ENCODE measurements at places on chromosomes 2 and 18.

GRCh38 chr2:105100046-105100840 is 62.4 kb downstream of the MRPS9 start:
- no peak for DNase-seq

- DNase-seq, result no peak
These were observed 21.7 kb upstream of the KLHL29 start for GRCh38 chr2:23363268-23363667.

GRCh38 chr2:177180269-177181000 is 32.2 kb upstream of the HNRNPA3 start:
- DNase-seq, result no peak

GRCh38 chr2:161990741-161991140 is 83.3 kb downstream of the DPP4 start:
- no peak for DNase-seq

GRCh38 chr2:85183479-85183878 is 50.3 kb downstream of the TCF7L1 start:
- DNase-seq, result no peak

DNA sequence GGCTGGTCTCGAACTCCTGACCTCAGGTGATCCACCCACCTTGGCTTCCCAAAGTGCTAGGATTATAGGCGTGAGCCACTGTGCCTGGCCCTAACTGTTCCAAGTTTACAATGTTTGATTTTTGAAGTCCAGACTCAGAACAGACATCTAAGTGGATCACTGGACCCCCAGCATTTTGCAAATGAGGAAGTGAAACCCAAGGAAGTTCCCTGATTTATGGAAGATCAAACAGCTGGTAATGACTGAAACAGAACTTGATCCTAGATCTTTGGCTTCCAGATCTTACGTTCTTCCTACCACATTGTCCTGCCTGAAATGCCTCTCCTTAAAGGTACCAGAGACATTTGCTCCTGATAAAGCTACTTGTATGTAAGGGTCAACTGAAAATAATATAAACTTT is 58.3 kb upstream of the NCOA1 start:
- DNase-seq, result no peak

- peak; percentile 67 for DNase-seq
These were observed 32.6 kb upstream of the SPAG16 start for GRCh38 chr2:213251618-213252017.

DNA sequence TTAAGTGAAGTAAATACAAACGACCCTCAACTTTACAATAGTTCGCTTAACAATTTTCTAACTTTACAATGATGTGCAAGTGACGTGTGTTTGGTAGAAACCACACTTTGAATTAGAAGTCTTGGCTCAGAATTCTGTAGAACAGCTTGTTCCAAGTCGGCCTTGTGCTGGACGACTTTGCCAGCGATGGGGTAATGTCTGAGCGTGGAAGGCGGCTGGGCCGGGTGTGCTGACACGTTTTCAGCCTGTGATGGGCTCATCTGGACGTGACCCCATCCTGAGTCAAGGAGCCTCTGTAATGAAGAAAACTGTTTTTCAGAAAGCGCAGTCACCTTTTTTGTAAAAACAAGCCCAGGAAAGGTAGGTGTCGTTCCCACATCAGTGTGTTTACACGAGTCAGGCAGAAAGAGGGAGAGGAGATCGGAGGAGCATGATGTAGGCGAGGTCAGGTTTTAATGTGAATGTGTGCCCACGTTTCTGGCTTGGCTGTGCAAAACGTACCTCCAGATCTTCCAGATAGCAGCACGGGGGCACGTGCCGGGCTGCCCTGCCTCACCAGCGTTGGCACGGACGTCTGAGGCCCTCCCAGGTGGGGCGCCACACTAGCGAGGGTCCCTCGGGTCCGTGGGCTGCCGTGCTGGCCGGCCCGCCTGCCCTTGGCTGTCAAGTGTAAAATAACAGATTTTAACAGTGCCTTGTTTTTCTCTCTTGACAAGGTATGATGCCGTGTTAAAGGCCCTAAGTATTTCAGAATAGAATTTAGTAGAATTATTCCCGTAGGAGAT is 54.6 kb downstream of the CTDP1 start:
- DNase-seq, result no peak

DNA sequence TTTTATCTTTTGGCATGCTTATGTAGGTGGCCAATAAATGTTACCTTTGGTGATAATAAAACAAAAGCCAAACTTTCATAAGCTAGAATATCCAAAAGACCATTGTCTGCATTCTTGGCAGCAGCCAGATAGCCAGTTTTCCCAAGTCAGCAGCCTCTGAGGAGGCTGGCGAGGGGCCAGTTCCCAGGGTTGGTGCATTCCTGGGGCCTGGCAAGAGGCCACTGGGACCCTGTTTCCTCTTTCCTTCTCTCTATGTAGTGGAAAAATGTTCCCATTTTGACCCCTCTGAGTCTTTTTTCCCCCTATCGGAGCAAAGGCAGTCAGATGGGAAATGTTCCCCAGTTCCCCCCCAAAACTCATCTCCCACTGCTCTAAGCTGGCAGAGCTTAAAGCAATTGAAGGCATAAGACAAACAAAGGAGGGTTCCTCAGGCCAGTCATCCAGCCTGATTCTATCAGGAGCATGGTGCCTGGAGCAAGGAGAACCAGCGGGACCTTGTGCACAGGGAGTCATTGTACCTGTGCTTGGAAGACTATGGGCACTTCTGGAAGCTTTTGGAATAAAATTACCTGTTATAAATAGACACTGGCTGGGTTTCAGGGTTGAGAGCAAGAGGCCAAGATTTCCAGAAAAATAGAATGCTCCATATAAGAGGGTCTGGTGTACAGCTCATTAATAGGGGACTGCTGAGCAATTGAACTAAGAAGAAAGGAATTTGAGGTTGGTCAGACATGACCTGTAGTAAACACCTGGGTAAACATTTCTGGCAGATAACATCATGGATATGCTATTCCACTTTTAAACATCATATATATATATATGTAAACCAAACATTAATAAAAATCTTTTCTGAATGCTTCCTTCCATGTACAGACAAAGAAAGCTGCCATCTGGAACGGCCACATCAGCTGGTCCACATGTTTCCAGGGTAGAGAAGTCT is 63.4 kb downstream of the NCKAP5 start:
- DNase-seq, result no peak

DNA sequence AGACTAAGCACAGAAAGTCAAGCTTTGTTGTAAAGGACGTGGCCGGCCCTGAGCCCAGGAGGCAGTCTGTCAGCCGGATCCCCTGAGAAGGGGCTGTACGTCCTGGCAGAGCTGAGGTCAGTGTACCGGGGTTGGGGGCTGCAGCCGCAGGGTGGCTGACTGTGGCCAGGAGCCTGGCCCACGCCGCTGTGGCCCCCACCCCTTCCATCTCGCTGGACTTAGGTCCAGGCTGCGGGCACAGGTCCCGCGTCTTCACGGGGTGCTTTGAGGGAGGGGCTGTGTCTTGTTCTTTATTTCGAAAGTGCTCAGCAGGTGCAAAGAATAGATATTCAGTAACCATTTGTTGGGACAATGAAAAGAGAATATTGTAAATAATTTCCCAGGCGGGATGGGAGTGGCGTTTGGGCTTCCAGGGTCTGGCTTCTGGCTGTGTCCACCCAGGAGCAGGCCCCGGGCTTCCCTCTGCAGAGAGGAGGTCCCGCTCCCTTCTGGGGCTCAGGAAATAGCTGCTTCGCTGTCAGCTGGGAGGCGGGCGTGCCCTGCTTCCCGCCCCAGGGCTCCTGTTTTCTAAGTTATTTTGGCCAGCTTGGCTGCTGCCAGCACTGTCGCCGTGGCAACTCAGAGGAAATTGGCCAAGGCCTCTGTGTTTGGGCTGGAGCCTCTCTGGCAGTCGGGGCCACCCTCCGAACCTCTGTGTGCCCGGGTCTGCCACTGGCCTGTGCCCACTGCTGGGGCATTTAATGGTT is 7.4 kb downstream of the NFATC1 start:
- DNase-seq, result no peak

- no peak for DNase-seq
These were observed 2.6 kb downstream of the SLC66A2 start for GRCh38 chr18:79948719-79949411.

- DNase-seq, result no peak
These were observed 21.2 kb upstream of the IKZF2 start for GRCh38 chr2:213172641-213173040.

DNA sequence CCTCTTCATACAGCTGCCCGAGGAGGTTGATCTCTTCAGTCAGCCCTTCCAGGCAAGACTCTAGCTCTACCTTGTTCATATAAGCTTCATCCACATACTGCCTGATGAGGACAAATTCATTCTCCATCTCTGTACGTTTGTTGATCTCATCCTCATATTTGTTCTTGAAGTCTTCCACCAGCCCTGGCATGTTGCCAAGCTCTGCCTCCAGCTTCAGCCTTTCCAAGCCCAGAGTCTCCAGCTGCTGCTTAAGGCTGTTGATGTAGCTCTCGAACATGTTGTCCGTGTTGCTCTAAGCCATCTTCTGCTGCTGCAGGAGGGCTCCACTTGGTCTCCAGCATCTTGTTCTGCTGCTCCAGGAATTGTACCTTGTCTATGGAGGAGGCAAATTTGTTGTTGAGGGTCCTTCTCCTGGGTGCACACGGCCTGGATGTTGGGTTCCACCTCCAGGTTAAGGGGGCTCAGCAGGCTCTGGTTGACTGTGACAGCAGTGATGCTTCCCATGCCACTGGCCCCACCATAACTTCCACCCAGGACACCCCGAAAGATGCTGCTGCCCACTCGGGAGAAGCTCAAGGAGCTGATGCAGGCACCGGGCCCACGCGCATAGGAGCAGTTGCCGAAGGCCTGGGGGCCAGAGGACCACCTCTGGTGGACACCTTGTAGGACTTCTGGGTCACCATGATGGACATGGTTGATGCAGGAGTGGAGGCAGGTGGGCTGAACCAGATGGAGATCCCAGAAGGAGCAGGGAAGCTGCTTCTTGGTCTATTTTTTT is 30.3 kb downstream of the ICA1L start:
- DNase-seq, result no peak

- DNase-seq, result no peak
These were observed 119.4 kb downstream of the SEPTIN10 start for GRCh38 chr2:109494351-109494750.

- DNase-seq, result no peak
These were observed 944.9 kb upstream of the ZEB2 start for GRCh38 chr2:145464866-145465265.

DNA sequence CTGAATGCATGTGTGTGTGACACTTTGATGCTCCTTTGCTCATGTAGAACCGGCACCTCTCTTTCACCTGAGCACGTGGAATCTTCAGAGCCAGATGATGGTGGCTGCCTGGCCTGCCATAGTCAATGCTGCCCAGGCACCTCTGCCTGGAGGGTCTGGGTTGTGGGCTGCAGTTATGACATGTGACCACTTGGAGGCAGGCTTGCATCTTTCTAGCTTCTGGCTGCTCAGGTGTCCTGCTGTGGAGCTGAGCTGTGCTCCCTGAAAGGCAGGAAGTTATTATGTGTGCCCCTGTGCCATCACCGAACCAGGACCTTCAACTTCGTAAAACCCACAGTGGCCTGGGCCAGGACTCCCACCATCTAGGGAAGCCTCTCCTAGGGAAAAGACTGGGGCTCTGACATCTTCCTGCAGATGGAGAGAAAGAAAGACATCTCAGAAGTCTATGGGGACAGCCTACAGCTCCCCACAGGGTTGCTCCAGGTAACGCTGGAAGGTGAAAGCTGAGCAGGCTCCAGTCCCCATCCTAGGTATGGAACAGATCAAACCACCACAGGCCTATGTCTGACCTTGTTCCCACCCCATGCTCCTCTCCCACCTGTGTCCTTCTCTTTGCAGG is 30.2 kb downstream of the PSD4 start:
- peak; percentile 79 for DNase-seq

GRCh38 chr18:22488554-22488953 is 70.8 kb upstream of the CTAGE1 start:
- DNase-seq, result no peak
